ENCODE measurements at places on chromosomes 5 and 9.

DNA sequence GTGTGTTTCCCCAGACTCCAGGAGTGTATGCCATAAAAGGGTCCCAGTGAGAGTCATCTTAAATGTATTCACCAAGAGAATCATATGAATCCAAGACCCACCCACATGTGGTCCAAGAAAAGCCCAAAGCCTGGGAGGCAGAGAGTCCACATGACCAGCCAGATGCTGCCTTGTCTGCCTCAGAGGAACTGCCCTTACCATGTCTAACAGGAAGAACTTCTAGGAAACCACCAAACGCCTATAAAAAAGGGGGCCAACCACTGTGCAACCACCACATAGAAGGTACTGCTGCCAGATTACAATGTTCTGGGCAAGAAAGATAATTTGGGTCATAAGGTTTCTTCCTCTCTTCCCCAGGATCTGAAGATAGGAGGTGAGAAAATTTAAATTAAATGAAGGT, 129.8 kb upstream of the SLC24A2 start:
- DNase-seq = no peak

DNA sequence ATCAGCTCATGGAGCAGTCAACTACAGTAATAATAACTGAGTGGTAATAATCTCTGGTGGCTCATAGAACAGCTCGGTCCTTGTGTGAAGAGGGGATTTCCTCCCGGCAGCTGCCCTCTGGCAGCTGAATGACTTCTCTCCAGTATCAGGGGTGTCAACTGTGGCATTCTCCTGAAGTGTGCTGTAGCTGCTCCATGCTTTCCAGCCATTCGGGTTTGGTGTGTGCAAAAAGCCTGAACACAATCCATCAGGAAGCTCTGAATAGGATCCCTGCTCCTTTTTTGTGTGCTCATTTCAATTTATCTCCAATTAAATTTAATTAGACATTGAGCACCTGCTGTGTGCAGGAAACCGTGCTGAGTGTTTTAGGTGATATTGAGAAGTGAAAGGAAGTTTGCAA, 59.8 kb upstream of the BARX1 start:
- DNase-seq = no peak

- DNase-seq = peak; percentile 65
Observed at GRCh38 chr5:126849101-126849678, 72.3 kb downstream of the LMNB1 start.

- DNase-seq = no peak
Observed at GRCh38 chr9:121503444-121503843, 3.8 kb upstream of the GGTA1 start.

- DNase-seq = peak; percentile 70
Observed at GRCh38 chr5:10289353-10289752, 18.3 kb downstream of the CMBL start.

- DNase-seq = no peak
Observed at GRCh38 chr5:172395483-172395882, 58.8 kb downstream of the SH3PXD2B start.

- DNase-seq = peak; percentile 28
Observed at GRCh38 chr5:321726-322251, 275 bp downstream of the AHRR start.

DNA sequence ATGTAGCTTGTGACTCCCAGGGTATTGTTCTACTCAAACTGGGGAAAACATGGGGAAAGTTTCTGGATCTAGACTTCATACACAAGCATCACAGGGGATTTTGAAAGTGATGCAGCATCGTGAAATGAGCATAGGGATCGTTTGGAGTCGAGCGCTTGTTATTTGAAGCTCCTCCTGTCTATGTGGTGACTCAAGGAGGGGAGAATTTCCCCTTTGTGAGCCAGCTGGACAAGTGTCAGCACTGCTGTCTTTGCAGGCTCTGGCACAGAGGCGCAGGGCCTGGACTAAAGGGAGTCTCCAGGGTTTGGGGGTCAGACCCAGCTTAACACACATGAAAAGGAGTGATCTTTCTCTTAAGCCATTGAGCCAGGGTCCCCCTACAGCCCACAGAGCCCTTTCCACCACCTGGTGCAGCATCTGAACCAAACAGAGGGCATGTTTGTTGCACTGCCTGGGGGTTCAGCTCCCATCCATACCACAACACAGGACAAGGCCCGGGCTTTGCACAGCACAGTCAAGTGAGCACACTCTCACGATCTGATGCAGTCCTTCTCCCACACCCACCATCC, 51.0 kb downstream of the IRF1 start:
- peak; percentile 92 for DNase-seq

GRCh38 chr5:78773655-78774054, 125.1 kb upstream of the LHFPL2 start:
- DNase-seq = no peak

DNA sequence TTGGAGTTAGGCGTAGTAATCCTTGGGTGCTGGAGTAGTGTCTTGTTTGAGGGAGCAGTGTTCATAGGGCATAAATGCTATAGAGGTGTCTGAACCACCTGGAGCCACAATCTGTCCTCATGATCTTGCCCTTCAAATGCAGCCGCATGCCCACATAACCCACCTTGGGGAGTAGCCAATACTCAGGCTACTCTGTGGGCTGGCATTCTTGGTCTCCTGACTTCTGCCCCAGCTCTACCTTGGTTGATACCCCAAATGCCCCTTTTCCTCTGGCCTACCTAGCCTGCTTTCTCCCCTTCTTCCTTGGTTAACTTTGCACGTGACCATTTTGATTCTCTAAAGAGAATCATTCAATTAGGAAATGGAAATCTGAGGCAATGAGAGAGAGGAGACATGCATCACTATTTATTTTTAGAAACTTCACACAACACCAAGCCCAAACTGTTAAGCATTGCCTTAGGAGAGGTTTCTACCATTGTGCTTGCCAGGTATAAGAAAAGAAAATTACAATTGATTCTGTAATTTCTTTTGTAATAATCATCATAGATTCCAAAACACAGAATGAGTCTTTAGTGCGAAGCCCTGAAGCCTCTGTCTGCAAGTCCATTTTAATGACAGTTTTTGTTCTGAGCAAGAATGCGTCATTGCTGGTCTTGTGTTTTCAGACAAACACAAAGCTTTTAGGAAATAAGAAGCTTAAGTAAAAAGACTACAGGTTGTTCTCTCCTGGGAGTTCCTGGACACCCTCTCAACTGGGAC, 135.2 kb downstream of the C9orf152 start:
- no peak for DNase-seq

GRCh38 chr5:142807372-142807911, 37.3 kb downstream of the ARHGAP26 start:
- DNase-seq = peak; percentile 75

GRCh38 chr5:163569284-163569683, 63.9 kb downstream of the MAT2B start:
- DNase-seq = no peak

- DNase-seq = no peak
Observed at GRCh38 chr5:121239951-121240350, 611.7 kb upstream of the FTMT start.

- DNase-seq = no peak
Observed at GRCh38 chr5:2897276-2897961, 145.9 kb upstream of the IRX2 start.

GRCh38 chr9:33927694-33928093, 110.7 kb downstream of the UBE2R2 start:
- no peak for DNase-seq

DNA sequence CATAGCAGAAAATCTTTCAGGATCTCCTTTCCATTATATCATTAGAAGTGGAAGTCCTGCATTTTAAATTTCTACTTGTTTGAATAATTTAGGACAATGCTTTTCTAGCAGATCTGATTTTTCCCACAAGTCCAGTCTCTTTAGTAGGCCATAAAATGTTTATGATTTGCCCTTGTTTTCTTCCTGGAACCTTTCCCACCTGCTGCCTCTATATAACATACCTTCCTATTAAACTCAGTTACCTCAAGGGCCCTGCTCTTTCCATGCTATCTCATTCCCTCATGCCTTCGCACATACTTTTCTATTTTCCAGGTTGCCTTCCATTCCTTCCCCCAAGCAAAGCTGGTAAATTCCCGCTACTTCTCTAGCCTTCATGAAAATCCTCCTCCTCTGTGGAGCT, 187.0 kb upstream of the EFNA5 start:
- DNase-seq = no peak

- DNase-seq = peak; percentile 18
Observed at GRCh38 chr9:97502222-97502983, 937 bp downstream of the TMOD1 start.

DNA sequence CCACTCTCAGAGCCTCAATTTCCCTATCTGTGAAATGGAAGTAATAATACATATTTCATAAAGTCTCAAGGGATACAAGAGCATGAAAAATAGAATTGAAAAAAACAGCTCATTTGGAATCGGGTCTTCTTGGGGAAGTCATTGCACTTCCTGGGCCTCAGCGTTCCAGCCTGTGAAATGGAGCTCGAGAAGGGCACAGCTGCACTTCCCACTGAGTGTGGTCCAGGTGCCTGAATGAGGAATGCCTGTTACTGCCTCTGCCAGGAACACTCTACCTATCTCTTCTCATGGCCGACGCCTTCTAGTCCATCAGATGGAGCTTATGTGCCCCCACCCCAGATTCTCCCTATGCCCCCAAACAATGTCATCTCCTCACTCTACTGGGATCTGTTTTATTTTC, 924 bp upstream of the NEURL1B start:
- no peak for DNase-seq

DNA sequence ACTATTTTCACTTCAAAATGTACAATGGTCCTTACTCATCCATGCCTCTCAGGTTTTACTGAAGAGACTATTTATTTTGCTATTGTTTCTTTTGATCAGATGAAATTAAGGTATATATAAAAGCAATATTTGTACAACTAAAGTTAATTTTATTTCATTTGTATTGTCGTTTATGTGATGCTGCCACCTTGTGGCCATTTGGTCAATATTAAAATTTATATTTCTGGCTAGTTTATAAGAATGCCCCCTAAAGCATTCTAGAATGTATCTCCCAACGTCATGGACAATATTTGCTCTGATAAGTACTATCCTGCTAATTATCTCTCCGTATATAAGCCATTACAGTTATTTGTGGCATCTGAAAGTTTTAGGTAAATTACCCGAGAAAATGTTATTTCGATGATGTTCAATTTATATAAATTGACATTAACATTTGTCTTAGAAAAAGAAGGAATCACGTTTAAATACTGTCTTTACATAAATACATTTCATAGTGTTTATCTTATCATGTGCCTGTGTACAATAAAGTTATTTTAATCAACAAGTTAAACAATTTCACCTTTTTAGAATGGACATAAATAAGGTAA, 680.0 kb downstream of the TAF11L14 start:
- DNase-seq = no peak

GRCh38 chr9:34552606-34552981, 29.8 kb upstream of the ENHO start:
- DNase-seq = peak; percentile 32

- DNase-seq = peak; percentile 88
Observed at GRCh38 chr5:14440582-14441431, 140.8 kb upstream of the OTULINL start.

GRCh38 chr5:133052317-133053175, 733 bp downstream of the HSPA4 start:
- DNase-seq = peak; percentile 82

GRCh38 chr5:30994176-30994575, 199.3 kb upstream of the CDH6 start:
- no peak for DNase-seq

- peak; percentile 28 for DNase-seq
Observed at GRCh38 chr9:135498381-135499126, 1.9 kb upstream of the MRPS2 start.

DNA sequence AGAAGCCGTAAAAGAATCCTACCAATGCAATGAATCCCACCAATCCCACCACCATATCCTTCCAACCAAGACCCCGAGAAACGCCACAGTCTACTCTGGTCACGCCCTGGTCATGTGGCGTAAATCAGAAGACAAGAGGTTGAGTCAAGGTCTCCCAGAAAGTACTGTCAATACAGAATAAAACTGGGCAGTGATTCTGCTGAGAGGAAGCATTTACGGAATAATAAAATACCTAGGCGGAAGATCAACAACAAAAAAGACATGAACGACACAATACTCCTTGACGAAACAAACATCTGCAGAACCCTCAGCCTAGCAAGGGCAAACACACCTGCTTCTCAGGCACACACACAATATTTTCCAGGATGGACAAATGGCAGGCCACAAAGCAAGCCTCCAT, 62.8 kb downstream of the GOLM1 start:
- DNase-seq = no peak

DNA sequence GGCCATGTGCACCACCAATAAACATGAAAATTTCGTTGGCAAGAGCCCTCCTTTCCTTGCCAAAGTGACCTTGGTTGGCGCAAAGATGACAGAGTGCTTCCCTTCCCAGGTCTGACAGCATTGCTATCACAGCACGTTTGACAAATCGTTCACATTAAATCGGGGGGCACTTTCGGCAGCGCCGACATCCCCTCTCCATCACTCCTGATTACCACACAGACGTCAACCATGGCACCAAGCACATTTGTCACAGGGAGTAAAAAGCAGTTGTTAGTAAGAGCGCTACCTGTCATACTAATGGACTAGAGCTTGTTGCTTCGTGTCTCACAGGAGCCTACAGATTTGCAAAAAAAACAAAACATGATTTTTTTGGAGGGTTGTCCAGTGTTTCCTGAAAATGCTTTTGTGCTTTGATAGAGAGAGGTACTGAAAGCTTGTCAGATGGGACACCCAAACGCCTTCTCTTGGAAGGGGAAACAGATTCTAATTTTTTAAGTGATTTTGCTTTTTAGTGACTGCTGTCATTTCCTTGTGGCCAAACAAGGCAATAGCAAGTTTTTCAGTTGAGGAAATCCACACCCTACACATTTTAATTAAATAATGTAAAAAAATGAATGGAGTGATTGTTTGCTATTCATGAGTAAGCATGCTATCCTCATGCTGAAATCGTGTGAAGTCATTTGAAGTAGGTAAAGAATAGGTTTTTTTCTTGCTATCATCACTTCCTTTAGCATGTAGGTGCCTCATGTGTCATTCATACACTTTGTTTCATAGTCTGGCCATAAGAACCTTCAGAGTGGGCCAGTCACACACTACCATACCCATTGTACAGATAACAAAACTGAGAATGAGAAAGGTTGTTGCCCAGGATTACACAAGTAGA, 682.8 kb upstream of the WWC1 start:
- DNase-seq = no peak

Measured in right cardiac atrium (tissue), 5 donors.